ENCODE measurements at places on chromosomes 13 and 19. TPM values are rescaled to one million over a fixed set of nuclear protein-coding genes. Genes with fewer than 3 reads are reported as not detected.

DNA sequence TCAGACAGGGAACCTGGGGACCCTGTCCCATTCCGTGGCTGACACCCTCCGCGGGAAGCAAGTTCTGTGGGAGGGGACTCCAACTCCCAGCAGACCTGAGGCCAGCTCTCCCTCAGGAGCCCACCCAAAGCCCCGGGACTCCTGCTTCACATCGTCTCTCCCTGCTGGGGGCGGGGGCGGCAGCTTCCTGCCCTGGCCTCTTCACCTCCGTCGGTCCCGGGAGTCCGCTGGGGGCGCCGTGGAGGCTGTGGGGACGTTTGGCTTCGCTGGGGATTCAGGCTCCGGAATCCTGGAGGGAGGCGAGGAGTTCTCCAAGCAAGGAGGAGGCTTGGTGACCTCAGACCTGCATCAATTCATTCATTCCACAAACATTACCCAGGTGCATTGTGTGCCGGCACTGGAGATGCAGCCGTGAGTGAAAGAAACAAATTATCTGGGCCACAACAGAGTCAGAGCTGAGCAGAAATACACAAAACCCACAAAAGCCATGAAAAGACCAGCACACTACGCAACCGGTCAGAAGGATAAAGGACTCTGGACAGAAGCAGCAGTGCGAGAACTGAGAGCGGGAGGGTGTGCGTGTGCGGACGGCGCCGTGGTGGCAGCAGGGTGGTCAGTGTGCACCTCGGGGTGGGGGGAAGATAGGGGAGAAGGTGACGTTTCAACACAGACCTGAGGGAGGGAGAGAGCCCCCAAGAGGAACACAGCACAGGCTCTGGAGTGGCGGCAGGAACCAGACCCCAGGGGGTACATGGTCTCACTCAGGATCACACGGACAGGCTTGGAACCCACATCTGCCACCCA lies 19.0 kb downstream of the EPS8L1 start:
- no peaks in the 10 kb centered on the region for H3K27me3 ChIP-seq
- no peak for DNase-seq
- H3K36me3 ChIP-seq, result peaks cover 8% of the 10 kb centered on the region
- no peak overlapping the region for H3K27ac ChIP-seq
- H3K4me3 ChIP-seq, result no peak overlapping the region

CEBPA gene
- total RNA-seq, result 0.63 TPM

DNA sequence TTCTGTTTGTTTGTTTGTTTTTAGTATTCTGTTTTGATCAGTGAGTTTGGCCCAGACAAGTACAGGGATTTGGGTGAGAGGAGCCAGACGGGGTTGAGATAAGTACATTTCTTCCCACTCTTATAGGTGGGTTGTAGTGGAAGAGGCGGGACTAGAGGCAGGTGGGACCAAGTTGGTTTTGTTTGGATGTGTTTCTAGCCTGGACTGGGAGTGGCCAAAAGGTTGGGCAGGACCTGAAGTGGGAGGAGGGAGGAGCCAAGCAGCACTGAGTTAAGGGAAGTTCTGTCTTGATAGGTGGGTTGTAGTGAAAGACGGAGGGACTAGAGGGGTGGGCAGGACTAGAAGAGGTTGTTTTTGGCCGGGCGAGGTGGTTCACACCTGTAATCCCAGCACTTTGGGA lies 9.0 kb downstream of the DNASE2 start:
- DNase-seq, result no peak
- H3K27ac ChIP-seq, result no peak overlapping the region
- H3K27me3 ChIP-seq, result no peaks in the 10 kb centered on the region

FFAR1 gene
- total RNA-seq, result not detected

GRCh38 chr13:100234006-100234405 lies 145.1 kb downstream of the PCCA start:
- H3K27me3 ChIP-seq, result no peaks in the 10 kb centered on the region
- H3K27ac ChIP-seq, result no peak overlapping the region
- no peaks in the 10 kb centered on the region for H3K36me3 ChIP-seq
- DNase-seq, result no peak
